ENCODE measurements at places on chromosomes 3 and 15.

DNA sequence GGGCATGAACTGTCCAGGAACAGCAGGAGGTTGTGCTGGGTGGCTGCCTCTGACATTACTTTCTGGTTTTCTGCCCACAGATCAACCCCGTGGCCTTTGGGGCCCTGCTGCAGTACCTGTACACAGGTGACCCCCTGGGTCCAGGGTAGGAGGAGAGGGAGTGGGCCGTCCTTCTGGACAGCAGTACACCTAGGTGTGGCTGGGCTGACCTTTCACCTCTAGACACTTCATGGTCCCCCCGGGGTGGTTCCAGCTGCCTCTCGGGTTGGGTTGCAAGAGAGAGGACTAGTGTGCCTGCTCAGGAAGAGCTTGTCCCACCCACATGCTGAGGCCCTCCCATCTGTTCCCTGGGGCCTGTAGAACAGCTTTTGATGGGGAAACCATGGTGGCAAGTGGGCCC is 3.7 kb downstream of the ABTB1 start:
- no peak overlapping the region for H3K4me3 ChIP-seq
- H3K27ac ChIP-seq = no peak overlapping the region
- H3K4me1 ChIP-seq = peaks cover 68% of the 10 kb centered on the region
- H3K27me3 ChIP-seq = no peaks in the 10 kb centered on the region
- DNase-seq = no peak
- H3K36me3 ChIP-seq = peaks cover 51% of the 10 kb centered on the region

DNA sequence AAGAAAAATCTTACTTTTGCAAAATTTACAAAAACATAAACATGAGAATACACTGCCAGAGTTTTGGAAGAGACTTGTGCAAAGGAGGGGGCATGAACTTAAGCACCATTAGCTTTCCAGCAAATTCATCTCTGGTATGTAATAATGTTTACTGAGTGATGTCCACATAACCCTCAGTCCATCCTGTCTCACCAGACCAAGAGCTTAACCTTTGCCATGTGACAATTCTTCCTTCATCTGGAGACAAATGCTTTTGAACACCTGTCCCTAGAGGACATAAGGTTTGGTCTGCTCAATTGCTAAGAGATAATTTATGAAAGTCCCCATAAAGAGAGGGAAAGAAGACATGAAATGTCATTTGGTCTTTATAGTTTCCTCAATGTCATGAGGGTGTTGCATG is 412.3 kb downstream of the ERC2 start:
- H3K4me3 ChIP-seq = no peak overlapping the region
- no peak overlapping the region for H3K27ac ChIP-seq
- no peaks in the 10 kb centered on the region for H3K4me1 ChIP-seq
- DNase-seq = no peak

DNA sequence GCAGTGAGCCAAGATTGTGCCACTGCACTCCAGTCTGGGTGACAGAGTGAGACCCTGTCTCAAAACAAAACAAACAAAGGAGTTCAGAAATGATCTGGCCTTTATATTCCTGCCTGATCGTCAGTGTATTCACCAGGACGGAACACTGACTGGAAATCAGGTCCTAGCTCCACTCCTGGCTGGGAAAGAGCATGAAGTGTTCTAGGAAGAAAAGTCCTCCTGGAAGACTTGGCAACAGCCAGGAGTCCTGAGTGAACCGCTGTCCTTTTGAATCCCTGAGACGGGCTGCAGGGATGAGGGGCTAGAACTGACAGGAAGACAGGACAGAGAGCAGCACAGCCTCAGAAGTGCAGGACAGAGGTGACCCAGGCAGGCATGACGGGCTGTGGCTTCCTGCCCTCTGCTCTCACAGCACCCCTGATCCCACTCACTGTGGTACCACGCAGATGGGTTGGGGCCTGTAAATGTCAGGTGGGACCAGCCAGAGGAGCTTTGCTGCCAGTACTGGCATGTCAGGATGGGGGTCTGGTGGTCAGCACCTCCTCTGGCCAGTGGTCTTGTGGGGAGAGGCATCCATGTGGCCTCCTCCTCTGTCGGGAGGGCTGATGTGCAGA is 23.5 kb downstream of the FAN1 start:
- no peak overlapping the region for H3K4me3 ChIP-seq
- H3K4me1 ChIP-seq = peaks cover 25% of the 10 kb centered on the region
- no peak for DNase-seq
- H3K27me3 ChIP-seq = no peaks in the 10 kb centered on the region
- H3K36me3 ChIP-seq = peaks cover 76% of the 10 kb centered on the region
- no peak overlapping the region for H3K27ac ChIP-seq

GRCh38 chr15:65819563-65819960 is 27.5 kb upstream of the DENND4A start:
- H3K4me1 ChIP-seq = peaks cover 14% of the 10 kb centered on the region
- H3K27me3 ChIP-seq = no peaks in the 10 kb centered on the region
- no peak for DNase-seq
- no peak overlapping the region for H3K4me3 ChIP-seq
- no peak overlapping the region for H3K27ac ChIP-seq
